ENCODE measurements at places on chromosomes 7 and 10.

- DNase-seq: no peak
These were observed 913 bp upstream of the NPC1L1 start for GRCh38 chr7:44541876-44542610.

DNA sequence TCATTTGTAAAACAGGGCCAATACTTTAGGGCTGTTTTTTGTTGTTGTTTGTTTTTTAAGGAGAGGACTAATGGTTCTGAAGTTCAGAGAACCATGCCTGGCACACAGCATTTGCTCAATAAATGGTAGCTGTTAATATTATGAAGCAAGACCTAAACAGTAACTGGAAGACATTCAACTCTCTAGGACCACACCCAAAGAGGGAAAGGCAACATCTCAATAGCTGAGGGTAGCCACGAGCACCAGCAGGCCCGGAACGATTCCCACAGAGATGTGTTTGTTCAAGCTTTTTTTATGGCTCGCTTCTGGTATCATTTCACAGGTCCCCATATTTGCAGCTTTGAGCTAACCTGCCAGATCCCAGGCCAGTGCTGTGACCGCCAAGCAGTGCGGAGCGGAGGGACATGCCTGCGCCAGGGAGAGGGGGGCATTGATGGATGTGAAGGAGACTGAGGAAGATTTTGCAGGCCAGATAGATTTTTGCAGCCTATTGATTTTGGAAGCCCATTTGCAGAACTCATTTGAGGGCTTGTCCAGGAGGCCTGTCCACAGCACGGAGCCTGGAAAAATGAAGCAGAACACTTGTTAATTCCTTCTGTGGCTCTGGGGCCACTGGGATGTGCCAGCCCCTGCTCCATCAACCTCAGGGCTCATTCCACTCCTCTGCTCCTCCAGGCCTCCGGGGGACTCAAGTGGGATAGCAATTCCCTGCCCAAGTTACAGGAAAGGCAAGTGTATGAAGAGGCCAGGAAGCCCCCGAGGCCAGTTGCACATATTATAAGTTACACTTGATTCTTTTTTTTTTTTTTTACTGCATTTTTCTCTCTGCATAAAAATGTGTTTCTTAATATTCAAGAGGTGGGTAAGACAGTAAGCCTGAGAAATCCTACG, 57.3 kb upstream of the FGFR2 start:
- DNase-seq: no peak

- no peak for DNase-seq
These were observed 603.0 kb downstream of the PTPRN2 start for GRCh38 chr7:157984423-157985163.

- no peak for DNase-seq
These were observed 341.5 kb downstream of the ELMO1 start for GRCh38 chr7:37107047-37107750.

GRCh38 chr10:100348389-100348927, 1.4 kb downstream of the SCD start:
- DNase-seq: no peak

DNA sequence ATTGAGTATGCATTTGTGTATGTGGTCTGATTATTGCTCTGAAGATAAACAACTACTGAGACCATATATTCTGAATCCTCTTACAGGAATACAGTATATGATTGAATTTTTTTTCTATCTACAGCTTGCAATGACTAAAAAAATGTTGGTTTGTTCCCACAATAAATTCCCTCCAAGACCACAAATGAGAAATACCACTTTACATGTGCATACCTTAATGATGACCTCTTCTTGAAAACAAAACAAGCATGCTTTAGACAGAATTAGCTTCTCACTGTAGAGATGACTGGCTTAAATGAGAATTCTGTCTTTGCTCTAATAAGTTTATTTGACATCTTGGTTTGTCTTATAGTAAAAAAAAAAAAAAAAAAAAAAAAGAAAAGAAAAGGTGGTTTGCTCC, 241.5 kb downstream of the PCDH15 start:
- no peak for DNase-seq

- no peak for DNase-seq
These were observed 531.2 kb downstream of the HTR7 start for GRCh38 chr10:90326498-90327267.

- no peak for DNase-seq
These were observed 982.2 kb downstream of the REEP3 start for GRCh38 chr10:64503429-64503828.

- DNase-seq: no peak
These were observed 46.1 kb downstream of the ASB13 start for GRCh38 chr10:5620223-5620721.
